Hippocampal formation (tissue), 2 donors: ENCODE measurements at places on chromosomes 16 and 17.

DNA sequence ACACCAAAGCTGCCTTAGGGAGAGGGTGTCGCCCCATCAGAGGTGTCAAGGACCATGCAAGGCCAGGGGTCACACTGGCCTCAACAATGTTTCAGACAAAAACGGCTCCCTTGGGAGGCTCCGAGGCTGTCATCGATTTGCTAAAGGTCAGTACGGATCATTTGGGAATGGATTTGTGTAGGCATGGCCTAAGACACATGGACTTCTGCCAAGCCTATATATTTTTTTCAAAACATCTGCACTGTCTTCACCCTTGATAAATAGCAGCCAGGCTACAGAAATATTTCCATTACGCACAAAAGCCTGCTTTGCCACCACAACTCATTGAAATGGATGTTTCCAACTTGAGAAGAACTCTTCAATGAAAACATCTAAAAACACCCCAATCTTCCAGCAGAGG is 10.3 kb downstream of the CUEDC1 start:
- no peak for DNase-seq

DNA sequence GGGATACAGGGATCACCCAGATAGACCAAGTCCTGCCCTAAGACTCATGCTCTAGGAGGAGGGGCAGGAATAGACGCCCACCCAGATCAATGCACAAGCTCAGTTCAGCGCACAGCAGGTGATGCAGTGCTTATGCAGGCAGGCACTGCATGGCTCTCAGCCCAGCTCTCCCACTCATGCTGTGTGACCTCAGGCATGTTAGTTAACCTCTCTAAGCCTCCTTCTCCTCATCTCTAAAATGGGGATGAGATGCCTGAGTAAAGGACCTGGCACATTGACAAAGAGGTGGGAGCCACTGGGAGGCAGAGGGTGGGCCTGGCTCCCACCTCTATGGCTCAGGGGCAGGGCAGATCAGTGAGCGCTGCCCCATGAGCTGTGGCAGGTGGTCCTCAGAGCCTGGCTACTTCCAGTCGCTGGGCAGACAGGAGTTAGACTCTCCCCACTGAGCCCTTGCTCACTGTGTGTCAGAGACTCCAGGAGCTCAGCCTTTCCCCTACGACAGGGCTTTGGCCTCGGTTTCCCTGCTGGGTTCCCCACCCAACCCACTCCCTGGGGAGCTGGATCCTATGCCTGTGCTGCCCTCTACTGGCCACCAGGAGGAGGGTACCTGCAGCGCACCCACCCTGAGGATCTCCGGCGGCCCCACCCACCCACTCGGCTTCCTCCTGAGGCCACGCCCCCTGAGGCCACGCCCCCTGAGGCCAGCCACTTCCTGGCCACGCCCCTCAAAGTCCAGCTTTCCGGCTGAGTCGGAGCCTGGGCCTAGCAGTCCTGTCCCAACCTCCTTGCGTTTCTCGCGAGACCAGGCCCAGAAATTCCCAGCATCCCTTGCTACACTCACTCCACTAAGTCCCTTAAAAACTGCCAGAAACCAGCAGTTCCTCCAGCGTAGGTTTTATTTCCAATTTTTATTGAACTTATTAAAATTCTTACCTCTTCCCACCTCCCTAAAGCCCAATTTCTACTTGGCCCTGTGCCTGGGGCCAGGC is 196.1 kb downstream of the GSG1L start:
- no peak for DNase-seq

DNA sequence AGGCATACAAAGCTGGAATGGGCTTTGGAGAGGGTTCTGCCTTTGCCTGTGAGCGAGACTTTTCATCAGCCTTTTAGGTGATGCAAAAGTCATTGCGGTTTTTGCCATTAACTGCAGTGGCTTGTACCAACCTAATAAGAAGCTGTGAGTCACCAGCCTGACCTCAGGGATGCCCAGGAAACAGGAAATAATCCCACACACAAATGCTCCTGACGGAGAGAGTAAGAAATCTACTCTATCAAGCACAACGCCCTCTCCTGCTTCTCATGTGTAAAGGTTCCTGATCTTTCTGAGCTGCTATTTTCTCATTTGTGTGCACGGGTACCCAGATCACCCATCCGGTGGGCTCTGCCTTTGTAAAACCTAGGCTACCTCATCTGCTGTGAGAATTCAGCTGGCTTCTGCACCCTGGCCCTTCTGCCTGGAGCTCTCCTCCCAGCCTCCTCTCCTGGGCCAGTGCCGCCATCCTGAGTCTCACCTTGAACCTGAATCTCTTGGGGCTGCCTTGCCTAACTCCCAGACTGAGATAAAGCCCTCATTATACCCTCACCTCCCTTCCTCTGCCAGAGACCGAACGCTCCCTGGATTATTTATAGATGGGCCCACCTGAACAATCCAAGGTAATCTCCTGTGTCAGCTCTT is 299.7 kb downstream of the C16orf95 start:
- DNase-seq: no peak

DNA sequence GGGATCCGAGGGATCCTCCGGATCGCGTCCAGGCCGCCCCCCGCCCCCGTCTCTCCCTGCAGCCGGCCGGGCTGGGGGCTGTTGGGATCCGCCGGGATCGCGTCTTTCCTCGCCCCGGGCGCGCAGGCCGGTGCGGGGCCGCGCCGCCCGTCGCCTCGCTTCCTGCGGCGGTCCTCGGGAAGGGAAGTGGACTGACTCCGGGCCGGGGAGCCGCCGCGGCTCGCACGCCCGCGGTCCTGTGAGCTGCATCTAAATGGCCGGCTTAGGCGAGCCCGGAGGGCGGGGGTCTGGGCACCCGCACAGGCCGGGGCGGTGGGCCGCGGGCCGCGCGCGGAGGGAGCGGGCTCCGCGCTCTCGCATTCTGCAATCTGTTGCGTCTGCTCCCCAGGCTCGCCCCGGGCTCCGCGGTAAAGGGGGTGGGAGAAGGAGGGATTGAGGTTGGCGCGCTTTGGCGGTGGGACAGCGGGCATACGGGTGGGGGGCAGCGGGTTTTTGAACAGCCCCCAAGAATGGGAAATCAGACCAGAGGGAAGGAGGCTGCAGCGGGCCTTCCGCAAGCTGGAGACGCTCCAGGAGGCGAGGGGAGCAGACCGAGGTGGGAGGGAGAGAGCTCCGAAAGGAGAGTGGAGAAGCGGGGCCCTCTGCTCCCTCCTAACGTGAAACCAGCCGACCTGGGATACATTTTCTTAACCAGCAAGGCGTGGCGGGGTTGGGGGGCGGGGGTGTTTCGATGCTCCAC is 2.2 kb downstream of the TMEM132E start:
- no peak for DNase-seq

GRCh38 chr17:13638855-13639458 is 37.2 kb upstream of the HS3ST3A1 start:
- DNase-seq: no peak

GRCh38 chr16:65249768-65250167 is 127.9 kb upstream of the CDH11 start:
- DNase-seq: no peak

GRCh38 chr16:12240036-12240435 is 263.5 kb downstream of the SNX29 start:
- DNase-seq: no peak

GRCh38 chr17:77189148-77189547 is 48.4 kb downstream of the SEC14L1 start:
- no peak for DNase-seq

DNA sequence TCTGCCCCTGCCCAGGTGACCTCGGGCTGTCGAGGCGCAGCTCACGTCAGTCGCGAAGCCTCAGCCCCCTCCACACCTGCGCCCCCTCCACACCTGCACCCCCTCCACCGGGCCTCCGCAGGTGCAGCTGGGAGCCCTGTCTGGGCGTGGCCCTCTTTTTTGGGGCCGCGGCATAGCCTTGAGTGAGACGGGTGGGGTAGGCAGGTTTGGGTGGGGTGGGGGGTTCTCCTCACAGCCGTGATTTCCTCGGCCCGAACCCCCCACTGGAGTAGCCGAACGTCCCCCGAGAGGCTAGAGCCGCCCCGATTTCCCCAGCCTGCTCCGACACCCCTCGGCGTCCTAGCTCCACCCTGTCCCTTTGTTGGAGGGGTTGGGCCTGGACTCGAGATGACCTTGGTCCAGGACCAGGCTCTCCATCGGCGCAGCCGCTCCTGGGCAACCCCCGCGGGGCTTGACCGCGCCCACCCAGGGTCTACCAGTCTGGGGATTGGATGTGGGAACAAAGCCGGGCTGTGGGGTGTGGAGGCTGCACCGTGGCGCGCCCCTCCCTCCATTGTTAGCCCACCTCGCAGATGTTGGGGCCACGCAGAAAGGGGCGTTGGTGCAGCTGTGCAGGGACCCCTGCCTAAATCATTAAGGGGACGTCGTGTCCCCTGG is 626 bp downstream of the TUBB3 start:
- no peak for DNase-seq

DNA sequence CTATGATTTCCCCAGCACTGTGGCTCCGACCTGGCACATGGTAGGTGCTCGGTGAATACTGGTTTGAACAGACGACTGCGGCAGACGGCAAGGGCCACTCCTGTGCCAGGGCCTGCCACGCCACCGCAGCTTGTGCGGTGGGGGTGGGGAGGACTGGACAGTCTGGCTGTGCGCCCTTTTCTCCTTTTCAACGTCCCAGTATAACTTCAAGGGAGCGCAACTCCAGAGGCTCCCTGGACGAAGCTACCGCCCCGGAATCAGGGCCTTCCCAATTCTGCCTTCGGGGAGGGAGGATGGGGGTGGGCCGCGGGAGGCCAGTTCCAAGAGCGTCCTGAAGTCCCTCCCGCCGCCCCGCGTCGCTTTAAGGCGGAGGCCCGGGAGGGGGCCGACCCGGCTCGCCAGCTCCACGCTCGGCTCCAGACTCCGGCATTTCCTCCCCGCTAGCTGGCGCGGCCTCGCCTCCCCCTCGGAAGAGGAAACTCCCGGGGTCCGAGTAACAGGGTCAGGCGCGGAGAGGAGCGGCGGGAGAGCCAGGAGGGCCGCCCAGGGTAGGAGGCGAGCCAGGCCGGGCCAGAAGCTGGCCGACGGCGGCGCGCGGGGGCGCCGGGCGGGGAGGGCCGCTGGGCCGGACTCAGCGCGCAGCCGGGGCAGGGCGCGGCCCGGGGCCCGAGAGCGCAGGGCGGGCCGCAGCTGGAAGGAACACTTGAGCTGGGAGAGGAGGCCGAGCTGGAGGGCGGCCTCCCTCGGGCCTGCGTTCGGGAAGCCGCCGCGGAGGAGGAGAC is at the start of gene ITPRIPL2:
ITPRIPL2 (plus strand) TSS at position 388 of the 782 bp plus-strand sequence. CDS start 498 bp downstream, outside the sequence.
- DNase-seq: peak; percentile 62

GRCh38 chr17:73719588-73720071 is 75.4 kb upstream of the SDK2 start:
- peak; percentile 90 for DNase-seq

DNA sequence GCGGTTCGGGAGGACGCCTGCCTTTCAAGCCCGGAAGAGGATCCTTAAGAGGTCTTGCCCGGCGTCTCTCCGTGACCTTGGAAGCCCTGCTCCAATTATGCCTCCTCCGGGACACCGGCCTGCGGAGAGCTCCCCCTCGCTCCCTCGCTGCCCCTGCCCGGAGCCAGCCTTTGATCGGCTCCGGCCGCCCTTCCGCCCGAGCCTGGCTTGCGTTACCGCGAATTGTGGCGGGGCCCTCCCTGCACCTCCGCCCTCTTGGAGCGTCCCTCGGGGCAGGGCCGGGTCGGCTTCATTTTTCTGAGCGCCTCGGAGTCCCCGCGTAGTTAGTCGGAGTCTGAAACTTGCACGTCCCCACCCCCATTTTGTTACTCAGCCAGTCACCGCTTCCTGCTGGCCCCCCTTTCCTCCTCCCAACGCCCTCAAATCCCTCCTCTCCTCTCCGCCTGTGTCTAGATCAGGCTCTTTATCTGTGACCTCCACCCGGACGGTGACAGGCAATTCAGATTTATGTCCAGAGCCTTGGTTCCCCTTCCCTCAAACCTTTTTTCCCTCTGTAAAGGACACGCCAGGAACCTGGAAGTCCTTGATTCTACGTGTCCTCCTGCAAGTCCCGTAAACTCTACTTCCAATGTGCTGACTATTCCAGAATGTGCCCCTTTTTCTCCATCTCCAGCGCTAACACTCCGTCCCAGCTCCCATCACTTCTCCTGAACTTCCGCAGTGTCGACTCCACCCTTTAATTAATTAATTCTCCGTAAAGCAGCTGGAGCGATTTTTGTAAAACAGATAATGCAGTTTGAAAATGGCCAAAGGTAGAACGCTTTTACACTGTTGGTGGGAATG is 569 bp upstream of the RABEP2 start:
- peak; percentile 66 for DNase-seq

DNA sequence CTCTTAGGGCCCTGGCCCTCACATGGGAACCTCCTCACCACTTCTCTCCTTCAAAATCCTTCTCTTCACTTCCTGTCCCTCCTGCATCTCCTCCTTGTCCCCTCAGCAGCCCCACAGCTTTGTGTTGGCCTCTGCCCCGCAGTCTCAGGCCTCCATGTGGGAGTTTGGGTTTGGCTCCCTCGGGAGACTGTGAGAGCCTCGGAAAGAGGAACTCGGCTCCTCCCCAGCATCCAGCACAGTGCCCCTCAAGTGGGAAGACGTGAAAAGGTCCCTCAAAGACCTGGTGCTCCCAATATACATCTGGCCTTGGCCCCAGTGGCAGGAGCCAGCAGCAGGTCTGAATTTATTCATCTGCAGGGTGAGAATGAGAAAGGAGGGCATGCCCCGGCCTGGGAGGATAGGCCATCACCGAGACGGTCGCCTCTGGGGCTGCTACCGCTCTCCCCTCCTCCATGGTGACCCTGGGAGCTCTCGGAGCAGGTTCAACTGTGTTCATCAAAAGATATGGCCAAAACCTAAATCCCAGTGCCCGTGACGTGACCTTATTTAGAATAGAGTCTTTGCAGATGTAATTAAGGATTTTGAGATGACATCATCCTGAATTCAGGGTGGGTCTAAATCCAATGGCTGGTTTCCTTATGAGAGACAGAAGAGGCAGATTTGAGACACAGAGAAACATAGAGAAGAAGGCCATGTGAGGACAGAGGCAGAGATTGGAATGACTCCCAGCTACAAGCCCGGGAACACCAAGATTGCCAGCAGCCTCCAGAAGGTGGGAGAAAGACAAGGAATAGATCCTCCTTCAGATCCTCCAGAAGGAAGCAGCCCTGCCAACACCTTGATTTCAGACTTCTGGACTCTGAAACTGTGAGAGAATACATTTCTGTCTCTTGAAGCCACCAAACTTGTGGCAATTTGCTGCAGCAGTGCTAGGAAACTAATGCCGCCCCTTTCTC is 135.1 kb downstream of the MRM1 start:
- no peak for DNase-seq

DNA sequence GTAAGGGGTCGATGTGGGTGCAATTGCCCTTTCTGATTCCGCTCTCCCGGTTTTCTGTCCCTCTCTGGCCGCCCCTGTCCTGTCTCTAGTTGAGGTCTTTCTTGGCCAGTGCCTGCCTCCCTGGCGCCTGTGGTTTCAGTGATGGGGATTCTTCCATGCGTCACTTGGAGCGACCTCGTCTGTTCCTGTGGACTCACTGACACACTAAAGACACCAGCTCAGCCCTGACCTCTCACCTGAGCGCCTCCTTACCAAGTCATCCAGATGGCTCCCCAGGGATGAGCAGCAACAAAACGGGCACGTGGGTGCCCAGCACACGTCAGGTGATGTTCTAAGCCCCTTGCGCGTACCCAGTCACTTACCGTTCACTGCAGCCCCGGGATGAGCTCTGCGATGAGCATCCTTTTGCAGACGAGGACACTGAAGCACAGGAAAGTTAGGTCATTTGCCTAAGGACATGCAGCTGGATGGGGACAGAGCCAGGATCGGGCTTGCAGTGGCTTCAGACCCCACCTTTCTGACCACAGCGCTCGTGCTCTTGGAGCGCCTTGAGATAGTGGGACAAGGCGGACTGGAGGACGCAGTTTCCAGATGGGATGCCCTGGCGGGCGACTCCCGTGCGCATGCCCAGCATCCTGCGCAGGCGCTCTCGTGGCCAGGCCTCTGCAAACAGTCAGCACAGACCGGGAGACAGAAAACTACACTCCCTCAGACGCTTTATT is 11.5 kb upstream of the LGALS3BP start:
- no peak for DNase-seq
